ENCODE measurements at places on chromosomes 2 and 18.

DNA sequence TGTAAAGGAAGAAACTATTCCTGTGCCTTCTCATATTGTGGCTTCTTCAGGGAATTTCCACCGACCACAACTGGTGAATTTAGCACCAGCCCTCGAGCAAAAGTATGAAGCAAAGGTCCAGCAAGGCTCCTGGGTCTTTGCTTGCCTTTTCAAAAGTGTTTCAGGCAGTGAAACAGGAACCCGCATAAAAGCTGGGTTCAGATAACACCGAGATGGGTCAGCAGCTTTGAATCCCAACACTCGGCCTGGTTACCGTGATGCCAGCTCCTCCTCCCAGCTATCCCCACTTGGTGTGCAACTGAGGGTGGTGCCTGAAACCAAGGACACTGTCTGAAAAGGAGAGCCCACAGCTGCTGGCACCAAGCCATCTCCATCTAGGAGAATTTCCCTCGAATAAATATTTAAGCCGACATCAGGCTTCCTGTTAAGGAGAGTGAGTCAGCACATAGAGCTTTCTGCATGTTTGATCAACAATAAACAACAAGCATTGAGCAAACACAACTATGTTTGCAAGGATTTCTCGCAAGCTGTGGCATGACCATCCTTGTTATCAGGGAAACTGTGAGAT is 69.5 kb downstream of the ANTXR1 start:
- no peak for DNase-seq

GRCh38 chr2:31168291-31168690 is 30.1 kb upstream of the GALNT14 start:
- DNase-seq, result no peak

DNA sequence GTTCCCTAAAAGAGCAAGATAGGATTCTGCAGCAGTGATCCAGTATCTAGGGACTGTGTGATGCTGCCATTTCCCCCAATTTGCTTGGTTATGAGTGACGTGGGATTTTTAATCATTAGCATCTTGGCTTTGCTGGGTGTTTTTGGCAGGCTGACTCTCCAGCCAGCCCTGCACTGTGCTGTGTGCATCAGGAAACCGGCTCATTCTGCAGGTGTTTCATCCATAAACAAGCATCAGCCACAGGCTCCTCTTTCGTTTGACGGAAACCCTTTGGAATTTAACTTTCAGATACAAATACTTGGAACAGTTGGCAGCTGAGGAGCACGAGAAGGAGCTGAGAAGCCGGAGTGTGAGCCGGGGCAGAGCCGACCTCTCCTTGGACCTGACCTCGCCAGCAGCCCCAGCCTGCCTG is 135.9 kb downstream of the TPGS2 start:
- DNase-seq, result no peak

DNA sequence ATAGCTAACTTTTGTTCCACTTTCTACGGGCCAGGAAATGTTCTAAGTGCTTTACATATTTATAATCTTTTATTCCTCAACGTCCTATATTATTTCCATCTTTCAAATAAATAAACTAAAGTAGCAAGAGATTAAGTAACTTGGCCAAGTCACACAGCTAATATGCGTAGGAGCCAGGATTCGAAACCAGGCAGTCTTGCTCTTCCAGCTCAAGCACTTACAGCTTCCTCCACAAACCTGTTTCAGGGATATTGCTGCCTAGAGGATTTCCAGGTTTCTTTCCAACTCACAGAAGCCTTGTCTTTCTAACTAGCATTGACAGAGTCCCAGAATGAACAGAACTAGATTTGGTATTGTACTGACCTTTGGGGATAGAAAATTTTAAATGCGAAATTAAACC is 102.5 kb downstream of the FIGN start:
- DNase-seq, result no peak

GRCh38 chr2:134143568-134143967 is 110.3 kb upstream of the MGAT5 start:
- DNase-seq, result no peak

DNA sequence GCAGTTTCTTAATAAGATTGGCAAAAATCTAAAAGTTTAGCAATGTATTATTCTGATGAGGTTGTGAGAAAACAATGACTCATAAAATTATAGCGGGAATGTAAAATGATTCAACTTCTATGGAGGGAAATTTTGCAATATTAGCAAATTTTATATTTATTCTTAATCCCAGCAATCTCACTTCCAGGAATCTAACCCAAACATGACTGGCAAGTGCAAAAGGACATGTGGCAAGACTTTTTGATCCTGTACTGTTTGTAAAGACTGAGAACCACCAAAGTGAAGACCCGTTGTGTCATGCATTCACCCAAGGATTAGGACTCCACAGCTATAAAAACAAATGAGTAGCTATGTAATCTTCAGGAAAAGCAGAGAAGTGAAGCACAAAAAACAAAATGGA is 234.8 kb upstream of the KYNU start:
- no peak for DNase-seq

GRCh38 chr2:113219889-113220641 is 46.3 kb downstream of the PSD4 start:
- DNase-seq, result no peak

DNA sequence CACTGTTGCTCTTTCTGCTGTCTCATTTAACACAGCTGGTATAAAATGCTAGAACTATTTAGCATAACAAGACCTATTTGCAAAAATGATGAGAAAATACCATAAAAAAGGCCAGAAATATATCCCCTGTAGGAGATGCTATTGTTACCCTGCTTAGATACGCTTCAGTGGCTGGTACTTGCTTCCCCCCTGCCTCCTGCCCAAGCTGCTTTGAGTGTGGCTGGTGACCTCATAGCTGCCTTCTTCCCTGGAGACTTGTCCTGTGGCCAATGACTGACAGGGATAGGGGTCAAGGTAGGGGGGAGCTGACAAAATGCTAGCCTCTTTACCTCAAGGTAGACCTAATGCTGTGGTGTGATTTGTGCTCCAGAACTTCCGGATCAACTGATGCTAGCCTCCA is 150.2 kb upstream of the ZEB2 start:
- no peak for DNase-seq

- DNase-seq, result no peak
Observed at GRCh38 chr18:10767658-10768057, 241.8 kb downstream of the NAPG start.

GRCh38 chr18:14189858-14190257 is 57.6 kb upstream of the ZNF519 start:
- no peak for DNase-seq
